ENCODE measurements at places on chromosomes 16 and 17.

- peak; percentile 99 for DNase-seq
Measured at GRCh38 chr16:67277294-67277998, 1.9 kb upstream of the PLEKHG4 start.

DNA sequence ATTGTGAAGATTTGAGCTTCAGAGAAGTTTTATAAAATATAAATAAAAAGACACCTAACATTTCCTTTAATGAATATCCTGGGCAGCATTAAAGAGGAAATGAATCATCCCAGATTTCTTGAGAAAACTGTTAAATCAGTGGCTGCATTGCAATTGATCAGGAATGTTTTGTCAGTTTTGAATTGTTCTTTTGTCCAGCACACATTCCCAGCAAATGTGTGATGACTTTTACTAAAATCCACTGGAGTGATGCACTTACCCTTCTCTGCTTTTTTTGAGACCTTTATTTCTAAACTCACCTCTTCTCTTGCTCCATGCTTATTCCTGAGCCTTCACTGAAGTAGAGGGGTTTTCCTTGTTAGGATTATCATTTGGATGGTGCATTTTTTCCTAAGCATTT lies 1307.2 kb downstream of the CDH8 start:
- DNase-seq, result no peak

DNA sequence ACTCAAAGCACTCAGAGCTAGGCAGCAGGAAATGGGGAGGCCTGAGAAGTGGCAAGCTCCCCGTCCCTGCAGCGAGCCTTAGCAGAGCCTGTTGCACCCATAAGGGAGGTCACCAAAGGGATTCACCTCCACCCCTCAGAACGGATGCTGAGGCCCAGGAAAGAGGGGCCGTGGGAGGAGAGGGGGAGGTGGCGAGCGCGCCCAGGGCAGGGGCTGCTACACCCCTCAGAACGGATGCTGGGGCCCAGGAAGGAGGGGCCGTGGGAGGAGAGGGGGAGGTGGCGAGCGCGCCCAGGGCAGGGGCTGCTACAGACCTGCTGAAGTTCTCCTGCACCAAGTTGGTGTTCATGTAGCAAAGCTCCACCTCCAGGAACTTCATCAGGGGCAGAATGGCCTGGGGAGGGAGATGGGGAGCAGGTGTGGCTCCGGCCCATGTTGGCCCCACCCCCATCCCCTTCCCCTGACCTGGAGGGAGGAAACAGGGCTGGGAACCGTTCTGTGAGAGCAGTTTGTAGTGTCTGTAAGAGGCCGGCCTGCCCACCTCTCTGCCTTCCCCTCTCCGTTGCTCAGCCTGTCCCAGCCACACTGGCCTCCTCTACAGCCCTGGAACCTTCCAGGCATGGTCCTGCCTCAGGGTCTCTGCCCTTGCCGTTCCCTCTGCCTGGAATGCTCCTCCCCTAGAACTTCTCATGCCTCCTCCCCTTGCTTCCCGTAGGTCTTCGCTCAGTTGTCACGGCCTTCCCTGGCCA lies 11.4 kb downstream of the UNC13D start:
- no peak for DNase-seq

GRCh38 chr16:59047114-59047513 lies 313.0 kb upstream of the GOT2 start:
- no peak for DNase-seq

DNA sequence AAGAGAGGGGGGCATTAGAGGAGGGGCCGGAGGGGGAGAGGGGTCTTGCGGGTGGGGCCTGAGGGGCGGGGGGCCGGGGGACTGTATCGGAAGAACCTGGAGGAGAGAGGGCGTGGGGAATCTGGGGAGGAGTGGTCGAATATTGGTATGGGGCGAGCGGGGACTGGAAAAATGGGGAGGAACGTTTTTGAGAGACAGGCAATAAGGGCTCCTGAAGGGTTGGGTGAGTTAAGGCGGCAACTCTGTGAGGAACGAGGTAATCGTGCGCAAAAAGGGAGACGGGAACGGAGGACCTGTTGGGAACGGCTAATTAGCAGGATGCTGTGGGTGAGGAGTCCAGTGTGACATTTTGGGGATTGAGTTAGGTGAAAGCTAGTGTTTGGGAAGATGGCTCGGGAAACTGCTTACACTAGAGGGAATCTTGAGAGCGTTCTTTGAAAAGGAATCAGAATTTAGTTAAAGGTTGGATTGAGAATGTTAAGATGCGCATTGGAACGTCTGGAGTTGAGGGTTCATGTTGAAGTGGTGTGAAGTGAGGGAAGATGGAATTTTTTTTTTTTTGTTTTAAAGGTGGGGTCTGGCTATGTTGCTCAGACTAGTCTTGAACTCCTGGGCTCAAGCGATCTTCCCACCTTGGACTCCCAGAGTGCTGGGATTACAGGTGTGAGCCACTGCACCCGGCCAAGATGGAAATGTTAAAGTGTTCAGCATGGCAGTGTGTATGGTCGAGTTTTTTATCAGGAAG lies 662 bp downstream of the WIPF2 start:
- peak; percentile 51 for DNase-seq
